ENCODE measurements at places on chromosomes 16 and 17.

GRCh38 chr16:77805398-77805797 is 17.0 kb downstream of the VAT1L start:
- DNase-seq: no peak

DNA sequence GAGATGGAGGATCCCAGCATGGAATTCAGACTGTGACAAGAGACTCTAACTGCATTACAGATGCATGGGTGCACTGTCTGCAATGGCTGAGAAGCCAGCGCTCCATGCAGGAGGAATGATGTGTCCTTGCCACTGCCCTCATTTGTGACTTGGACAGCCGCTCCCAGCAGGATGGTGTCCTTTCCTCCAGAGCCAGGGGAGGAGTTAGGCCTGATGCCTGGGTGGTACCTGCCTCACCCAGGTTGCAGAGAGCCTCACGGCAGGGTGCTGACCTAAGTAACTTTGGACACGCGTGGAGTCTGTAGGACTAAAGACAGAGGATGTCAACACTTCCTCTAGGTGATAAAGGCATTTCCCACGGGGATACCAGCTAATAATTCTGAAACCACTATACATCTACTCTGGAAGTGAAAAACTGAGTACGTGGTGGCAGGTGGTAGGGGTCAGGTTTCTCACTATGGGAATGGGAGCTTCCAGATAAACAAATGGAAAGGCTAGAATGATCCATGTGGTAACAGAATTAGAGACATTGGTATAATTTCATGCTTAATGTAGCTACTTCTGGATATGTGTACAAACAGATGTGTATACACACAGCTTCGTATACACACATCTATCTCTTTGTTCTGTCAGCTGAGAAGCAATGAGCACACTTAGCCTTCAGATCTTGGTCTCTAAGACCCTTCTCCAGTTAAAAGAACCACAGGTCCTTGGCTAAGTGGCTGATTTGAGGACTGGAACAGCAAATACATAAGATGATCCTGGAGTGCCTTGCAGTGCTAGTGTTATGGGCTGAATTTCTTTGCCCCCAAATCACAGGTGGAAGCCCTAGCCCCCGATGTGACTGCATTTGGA is 13.7 kb upstream of the CSNK1D start:
- DNase-seq: no peak

DNA sequence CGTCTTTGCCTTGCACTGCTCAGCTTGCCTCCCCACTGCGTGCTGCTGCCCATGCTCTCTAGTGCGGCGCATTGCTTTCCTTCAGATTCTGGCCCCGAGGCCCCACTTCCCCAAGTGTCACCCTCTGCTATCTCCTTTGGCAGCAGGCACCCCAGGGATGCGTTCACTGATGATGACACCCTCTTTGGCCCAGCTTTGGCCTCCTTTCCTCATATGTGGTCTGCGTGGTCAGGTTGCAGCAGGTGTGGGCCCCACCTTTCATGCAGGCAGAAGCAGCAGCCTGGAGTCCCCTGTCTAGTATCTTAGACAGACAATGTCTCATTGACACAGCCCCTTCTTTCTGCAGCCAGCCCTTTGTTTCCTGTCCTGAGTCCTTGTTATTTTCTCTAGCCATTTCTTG is 4.8 kb upstream of the CCL3 start:
- no peak for DNase-seq

- peak; percentile 65 for DNase-seq
Measured at GRCh38 chr17:50507871-50508572, at the start of gene MYCBPAP. Gene MYCBPAP (plus strand): TSS chr17:50508439. CDS start chr17:50508675, 236 bp downstream.

DNA sequence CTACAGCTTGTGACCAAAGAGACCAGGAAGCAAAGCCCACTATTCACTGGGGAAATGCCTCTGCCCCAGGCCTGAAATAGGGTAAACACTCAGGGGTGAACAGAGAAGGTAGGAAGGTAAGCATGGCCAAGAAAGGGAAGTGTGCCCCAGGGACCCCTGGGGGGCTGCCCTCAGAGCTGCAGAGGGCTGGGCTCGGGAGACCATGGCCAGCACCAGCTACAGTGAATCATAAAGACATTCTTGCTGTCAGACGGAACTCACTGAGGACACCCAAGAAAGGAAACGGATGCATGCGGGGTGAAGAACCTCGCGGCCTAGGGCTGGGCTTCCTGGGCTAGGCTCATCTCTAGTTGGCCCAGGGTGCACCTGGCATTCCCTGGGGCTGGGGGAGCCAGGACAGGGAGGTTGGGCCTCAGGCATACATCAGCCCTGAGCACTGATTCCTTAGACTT is 9.6 kb downstream of the HIC1 start:
- DNase-seq: no peak

DNA sequence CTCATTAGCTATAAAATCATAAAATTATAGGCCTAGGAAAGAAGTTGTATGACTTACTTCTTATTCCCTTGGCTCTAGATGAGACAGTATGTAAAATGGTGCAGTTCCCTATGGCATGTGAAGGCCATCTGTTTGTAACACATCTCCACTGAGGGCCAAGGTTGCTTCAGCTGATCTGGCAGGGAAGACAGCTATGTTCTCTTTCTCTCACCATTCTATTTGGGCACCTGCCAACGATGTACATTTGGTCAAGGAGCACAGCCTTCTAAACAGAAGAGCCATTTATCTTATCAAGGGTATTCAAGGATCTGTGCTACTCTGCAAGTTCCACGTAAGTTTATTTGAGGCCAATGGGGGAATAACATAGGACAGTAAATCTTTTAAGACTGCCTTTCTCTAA is 129.8 kb upstream of the TOM1L1 start:
- DNase-seq: no peak

GRCh38 chr16:10552998-10553491 is 27.4 kb downstream of the EMP2 start:
- DNase-seq: no peak

- DNase-seq: no peak
Measured at GRCh38 chr17:67481808-67482207, 104.7 kb downstream of the PITPNC1 start.

GRCh38 chr16:81740169-81740568 is 38.9 kb upstream of the PLCG2 start:
- no peak for DNase-seq

DNA sequence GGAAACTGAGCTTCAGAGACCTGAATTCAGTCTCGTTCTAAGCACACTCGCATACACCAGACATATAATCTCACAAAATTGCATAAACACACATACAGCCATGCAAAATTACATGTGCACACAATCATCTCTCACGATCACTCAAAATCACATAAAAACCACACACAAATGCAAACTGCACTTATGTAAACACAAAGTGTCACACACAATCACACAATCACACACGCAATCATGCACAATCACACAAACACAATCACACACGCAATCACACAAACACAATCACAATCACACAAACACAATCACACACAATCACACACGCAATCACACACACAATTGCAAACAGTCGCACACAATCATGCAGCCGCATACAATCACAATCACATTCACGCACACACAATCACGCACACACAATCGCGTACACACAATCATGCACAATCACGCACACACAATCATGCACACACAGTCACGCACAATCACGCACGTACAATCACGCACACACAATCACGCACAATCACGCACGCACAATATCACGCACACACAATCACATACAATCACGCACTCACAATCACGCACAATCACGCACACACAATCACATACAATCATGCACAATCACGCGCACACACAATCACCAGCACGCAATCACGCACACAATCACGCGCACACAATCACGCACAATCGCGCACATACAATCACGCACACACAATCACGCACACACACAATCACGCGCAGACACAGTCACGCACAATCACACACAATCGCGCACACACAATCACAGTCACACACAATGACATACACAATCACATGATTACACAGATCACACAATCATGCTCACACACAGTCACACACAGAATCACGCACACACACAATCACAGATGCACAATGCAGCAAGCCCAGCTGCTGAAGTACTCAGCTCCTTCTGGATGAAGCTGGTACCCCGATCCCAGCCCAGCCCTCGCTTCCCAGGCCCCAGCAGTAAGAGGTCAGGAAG is 45.6 kb downstream of the ZDHHC7 start:
- no peak for DNase-seq

GRCh38 chr17:79075446-79075750 is 774 bp downstream of the ENGASE start:
- no peak for DNase-seq

DNA sequence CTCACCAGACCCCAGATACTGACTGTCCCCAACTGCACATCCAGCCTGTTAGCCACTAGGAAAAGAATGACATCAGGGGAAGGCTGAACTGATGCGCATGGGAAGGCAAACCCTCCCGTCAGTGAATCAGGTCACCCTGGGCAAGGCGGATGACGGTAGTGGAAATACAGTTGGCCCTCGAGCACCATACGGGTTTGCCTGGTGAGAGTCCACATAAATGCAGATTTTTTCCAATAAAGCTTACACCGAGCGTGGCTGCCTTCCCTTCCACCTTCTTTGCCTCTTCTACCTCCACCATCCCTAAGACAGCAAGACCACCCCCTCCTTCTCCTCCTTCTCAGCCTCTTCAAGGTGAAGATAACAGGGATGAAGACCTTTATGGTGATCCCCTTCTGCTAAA is 236.1 kb upstream of the TNRC6C start:
- no peak for DNase-seq

DNA sequence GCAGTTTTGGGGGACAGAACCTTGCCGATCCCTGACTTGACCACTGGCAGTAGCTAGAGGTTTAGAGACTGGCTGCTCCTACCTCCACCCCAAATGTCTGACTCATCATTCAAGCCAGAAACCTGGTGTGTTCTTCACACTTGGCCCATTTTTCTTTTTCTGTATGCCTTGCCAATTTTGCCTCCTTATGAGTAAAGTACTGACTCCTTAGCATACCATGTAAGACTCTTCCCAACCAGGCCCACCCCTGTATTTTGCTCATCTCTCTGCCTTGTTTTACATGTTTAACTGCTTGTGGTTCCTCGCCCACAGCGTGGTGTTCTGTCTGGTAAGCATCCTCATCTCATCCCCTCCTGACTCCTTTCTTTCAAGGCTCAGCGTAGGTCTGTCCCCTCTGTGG is 37.9 kb downstream of the NUP88 start:
- no peak for DNase-seq

DNA sequence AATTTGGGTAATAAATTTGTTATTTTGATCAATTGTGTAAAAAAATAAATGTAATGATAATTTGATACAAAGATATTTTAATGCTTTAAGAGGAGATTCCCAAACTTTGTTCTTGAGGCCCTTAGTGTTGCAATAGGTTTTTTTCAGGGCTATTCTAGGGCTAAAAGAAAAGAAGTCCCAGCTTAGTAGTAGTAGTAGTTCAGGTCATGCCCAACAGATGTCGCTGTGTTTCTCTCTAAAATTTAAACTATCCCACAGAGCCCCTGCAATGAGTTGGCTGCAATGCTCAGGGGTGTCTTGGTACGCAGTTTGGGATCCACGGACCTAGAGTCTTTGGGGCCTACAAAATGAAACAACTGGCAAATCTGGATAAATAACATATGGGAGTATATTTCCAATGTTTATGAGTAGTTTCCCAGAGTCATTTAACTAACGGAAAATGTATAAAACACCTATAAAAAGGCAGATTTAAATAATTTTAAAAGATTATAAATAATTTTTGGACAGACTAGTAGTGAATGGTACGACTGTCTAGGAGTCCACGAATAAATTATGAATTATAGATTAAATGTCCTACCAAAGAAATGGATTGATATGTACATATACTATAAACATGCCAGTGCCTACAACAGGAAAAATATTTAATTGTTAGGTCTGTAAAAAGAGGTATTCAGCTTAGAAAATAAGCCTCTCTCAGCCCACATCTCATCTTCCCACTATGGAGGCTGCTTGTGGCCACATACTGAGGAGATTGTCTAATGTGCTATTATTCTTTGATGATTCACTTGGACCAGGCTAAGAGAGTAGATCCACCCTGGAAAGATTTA is 228.5 kb upstream of the PMFBP1 start:
- peak; percentile 58 for DNase-seq
